Left colon (tissue), 2 donors: ENCODE measurements at places on chromosomes 12 and 14. TPM values are rescaled to one million over a fixed set of nuclear protein-coding genes. Genes with fewer than 3 reads are reported as not detected.

- DNase-seq: no peak
These were observed 4.8 kb downstream of the ABHD4 start for GRCh38 chr14:22602862-22603261.

Gene RIN3
- total RNA-seq: 26.3 TPM

Gene GALNT8
- total RNA-seq: 24.5 TPM

DNA sequence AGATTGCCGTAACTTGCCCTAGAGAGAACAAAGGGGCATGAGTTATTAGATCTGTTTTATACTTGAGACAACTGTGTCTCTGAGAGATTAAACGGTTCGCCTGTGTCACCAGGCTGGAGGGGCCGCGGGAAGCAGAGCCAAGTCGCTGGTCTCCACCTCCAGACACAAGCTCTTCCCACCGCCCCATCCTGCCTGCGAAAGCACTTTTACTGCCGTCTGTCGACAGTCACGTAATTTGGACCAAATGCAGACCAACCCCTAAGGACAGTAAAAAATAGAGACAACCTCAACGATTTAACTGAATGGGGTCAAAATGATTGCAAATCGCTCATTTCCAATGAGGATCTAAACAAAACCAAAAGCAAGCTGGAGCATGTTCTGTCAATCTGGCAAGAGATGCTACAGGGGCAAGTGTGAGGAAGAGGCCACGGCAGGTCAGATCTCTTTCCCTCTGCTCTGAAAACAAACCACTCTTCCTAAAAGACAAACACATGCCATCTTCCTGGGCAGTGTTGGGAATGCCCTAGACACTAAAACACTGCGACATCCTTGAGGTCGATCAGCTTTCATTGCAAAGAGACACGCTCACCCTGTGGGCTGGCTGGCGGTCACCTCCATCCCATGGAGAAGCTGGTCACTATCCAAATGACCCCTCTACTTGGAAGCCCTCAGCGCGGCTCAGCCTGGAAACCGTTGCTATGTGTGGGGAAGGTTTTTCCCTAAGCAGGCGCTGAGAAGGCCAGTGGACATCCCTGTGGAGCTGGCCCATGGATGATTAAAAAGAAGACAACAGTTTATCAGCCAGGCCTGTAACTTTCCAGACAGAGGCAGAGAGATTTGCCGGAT is 17.1 kb downstream of the GSC start:
- DNase-seq: no peak

- DNase-seq: no peak
These were observed 156.3 kb upstream of the GSC start for GRCh38 chr14:94926176-94926575.

Gene ALDH2
- total RNA-seq: 371 TPM

DNA sequence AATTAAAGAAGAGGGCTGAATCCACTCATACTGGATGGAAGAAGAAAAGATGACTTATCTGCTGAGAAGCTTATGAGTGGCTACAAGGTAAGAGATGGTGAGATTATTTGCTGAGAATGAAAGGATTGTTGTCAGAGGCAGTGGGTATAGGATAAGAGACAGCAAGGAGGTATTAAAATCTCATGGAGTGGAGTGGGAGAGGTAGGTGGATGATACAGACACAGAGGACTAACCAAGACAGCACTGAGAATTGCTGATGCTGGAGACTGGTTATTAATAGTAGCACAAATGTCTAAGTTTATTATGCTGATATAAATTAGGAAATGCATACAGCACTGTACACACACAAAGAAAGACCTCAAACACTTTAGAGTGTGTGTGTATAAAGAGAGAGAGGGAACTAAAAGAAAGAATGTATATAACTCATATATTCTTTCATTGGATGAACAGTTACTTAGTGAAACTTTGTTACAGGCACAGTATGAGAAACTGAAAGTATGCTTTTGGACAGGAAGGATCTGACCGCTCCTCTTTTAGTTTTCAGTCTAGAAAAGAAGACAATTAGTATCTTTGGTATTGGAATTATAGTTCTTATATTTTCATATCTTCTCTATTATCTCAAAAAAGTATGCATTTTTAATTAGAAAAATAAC is 543.1 kb downstream of the LRFN5 start:
- DNase-seq: no peak
